Activated T-helper 2 cell treated with anti-CD3 and anti-CD28 coated beads, Interferon-gamma antibody, Interleukin-2, Interleukin-4, amounts not matched to agents 10 μg/mL and 5 μg/mL and 100 μg/mL, durations not matched to agents 14 hours and 24 hours and 36 hours (primary cell): ENCODE measurements at places on chromosomes 16 and 17.

DNA sequence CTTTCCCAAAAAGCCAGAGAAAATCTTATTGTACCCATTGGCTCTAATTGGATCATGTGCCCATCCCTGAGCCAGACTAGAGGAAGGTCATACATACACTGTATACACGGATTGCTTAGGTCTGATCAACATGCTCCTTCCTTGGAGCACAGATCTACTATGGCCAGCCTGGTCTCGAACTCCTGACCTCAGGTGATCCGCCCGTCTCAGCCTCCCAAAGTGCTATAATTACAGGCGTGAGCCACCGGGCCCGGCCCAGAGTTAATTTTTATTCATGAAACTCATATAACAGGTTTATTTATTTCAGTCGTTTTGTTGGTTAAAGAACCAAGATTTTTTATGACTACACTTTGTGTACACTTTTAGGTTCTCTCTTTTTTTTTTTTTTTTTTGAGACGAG, 1.2 kb upstream of the TAOK1 start:
- no peak for DNase-seq

DNA sequence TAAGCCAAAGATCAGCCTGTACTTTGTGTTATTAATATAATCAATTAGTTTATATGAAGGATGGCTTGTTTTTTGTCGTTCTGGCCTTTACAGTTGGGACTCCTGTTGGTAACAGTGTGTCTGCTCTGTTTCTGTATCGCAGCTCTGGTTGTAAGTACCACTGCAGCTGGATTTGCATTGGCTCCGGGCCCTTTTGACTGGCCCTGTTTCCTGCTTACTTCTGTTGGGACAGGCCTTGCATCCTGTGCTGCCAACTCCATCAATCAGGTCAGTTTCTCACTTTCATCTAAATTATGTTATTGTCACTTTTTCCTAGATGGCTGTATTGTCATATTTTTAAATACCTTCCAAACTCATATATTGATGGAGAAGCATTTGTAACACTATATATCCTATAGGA, 32.7 kb downstream of the COX10 start:
- DNase-seq, result no peak

DNA sequence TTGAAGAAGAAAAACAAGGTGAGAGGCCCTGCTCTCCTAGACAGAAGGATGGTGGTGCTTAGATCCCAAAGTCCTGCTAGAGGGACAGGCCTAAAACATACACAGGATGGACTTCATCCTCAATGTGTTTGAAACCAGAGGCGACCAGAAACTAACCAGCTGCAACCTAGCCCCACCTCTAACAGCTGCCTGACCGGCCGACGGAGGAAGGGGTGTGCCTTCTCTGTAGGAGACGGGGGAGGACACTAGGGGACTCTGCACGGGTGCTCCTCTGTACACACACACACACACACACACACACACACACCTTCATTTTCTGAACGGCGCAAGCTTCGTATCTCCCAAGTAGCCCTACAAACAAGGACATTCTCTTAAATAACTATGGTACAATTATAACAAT, 24.3 kb upstream of the PITPNM3 start:
- DNase-seq, result no peak

- DNase-seq, result peak; percentile 81
Measured at GRCh38 chr17:36722121-36722902, 120.9 kb downstream of the MRM1 start.

DNA sequence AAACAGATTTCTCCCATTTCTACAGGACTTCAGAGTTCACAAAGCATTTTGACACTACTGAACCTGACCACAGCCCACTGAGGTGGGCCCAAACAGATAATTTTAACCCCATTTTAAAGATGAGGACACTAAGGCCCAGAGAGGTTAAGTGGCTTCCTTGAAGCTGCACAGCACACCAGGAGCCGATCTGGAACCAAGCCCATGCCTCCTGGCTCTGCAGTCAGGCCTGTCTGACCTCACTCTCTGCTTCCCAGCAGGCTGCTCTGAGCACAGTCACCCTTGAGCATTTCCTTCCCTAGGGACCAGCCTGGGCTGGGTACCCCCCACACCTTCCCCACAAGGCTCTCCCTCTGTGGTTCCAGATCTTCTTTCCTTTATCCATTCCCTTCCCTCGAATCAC, 252.2 kb downstream of the ENGASE start:
- DNase-seq, result no peak

DNA sequence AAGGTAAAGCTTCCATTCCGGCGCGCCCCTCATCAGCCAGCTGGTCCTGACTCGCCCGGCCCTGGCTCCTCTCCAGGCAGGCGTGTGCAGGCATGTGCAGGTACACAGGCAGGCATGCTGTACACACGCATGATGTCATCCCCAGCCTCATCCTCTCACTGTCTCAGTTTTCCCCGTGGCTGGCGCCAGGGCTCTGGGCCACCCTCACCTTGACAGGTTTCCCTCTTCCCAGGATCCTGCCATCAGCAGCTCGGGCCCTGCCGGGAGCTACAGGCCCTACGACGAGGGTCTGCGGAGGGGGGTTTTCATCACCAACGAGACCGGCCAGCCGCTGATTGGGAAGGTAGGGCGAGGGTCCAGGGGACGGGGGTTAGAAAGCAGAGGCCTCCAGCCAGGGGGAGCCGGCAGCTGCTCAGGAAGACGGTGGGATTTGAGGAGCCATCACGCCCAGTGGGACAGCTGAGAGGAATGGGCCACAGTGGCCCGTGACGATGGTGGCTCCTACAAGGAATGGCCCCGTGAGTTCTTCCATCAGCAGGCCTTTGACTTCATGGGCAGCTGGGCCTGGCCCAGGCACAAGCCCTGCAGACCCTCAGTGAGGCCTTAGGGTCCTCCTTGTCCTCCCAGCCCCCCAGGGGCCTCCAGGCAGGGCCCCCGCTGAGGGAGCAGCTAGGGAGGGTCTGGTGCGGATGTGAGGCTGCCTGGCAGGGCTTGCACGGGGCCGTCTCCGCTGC, 8.5 kb downstream of the GAA start:
- no peak for DNase-seq

GRCh38 chr17:2056206-2057174, 1.6 kb downstream of the HIC1 start:
- DNase-seq, result peak; percentile 62

- no peak for DNase-seq
Measured at GRCh38 chr16:3701531-3701930, 15.8 kb downstream of the TRAP1 start.

DNA sequence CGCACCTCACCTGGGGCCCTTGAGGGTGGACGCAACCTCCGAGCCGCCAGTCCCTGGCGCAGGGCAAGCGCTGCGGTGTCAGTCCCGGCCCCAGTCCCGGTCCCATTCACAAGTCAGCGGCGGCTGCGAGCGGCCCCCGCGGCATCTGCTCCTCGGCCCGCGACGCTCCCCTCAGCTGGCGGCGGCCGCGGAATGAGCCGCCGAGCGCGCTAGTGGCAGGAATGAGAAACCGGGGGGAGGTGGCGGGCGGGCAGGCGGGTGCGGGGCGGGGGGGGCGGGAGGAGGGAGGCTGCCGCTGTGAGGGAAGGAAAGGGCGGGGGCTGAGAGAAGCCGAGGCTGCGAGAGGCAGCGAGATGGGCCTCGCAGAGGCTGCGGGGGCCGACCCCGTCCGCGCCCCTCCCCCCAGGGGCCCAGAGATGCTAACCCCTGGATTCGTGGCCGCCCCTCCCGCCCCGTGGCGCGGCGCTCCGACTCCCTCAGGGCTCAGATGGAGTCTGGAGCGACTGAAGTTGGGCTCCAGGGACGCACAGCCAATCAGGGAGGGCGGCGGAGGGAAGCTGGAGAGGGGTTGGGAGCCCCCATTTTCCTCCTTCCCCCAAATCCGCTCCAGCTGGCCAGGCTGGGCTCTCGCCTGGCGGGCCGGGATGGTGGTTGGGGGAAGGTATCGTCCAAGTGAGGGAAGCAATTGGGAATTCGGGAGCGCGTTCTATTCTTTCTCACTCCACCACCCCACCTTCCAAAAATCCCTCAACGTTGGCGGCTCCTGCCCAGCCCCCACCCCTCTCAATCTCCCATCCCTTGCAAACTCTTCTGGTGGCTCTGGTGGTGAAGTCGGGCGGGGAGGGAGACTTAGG, at the start of gene CDH11:
TSS of gene CDH11 (minus strand) at position 194 of the 854 bp plus-strand sequence. CDS start 117,194 bp downstream, outside the sequence.
- DNase-seq, result no peak

DNA sequence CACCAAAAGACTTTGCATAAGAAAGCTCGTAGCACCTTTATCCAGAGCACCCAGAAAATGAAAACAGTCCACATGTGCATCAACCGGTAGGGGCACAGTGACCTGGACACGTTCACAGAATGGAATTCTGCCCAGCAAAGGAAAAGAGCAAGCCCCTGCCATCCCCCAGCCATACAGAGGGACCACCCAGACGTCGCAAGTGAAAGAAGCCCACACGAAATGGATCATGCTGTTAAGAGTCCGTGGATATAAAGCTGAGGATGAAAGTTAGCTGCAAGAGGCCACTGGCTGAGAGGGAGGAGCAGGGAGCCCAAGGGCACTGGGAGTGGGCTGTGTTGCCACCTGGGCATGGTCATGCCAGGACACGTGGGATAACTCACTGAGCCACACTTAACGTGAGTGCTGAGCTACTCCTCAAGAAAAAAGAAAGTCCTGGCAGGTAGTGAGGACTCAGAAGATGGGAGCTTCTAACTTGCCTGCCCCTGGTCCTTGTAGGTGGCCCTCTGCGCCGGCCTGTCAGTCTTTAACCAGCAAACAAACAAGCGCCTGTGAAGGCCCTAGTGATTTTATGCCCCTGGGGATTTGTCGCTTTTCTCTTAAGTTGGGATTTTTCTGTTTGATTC, 190.7 kb downstream of the C16orf95 start:
- no peak for DNase-seq

GRCh38 chr16:50058091-50058771, 7.5 kb upstream of the HEATR3 start:
- no peak for DNase-seq

- DNase-seq, result no peak
Measured at GRCh38 chr17:68383443-68384321, 73.6 kb downstream of the WIPI1 start.

- DNase-seq, result no peak
Measured at GRCh38 chr17:41777574-41778188, 8.8 kb downstream of the JUP start.

GRCh38 chr17:4998027-4998731, 429 bp downstream of the KIF1C start:
- DNase-seq, result no peak

DNA sequence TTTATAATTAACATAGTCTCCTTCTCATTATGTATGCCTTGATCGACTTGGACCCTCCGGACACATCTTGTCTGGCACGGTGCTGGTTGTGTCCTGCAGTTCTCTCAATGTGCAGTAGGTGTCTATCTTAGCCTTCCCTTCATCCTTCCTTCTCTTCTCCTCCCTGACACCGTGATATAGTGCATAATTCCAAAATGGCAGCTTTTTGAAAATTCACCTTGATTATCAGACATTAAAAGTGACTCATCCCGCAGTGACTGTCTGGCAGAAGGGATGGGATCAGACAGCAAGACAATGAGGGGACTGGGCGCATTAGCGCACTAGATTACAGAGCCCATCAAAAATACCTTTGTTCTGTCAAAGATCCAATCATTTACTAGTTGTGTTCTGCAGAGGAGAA, 70.0 kb upstream of the PMFBP1 start:
- DNase-seq, result no peak

DNA sequence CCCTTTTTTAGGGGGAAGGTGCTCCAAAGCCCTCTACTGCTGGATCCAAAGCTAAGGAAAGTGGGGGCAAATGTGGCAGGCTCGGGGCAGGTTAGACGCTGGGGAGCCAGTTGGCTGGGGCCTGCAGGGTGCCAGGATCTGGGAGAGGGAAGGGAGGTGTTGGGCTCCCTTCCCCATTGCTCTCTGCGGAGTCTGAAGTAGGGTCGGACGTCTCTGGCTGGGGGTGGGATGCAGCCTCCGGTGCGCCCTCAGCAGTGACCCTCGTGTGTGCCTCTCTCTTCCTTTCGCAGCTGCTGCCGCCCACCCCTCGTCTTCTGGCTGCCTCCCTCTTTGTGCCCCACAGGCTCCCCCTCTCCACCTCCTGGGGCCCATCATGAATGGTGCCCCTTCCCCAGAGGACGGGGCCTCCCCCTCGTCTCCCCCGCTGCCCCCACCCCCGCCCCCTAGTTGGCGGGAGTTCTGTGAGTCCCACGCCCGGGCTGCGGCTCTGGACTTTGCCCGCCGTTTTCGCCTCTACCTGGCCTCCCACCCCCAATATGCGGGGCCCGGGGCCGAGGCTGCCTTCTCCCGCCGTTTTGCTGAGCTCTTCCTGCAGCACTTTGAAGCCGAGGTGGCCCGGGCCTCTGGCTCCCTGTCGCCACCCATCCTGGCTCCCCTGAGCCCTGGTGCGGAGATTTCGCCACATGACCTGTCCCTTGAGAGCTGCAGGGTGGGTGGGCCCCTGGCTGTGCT, 2.2 kb downstream of the SH2B1 start:
- DNase-seq, result no peak

DNA sequence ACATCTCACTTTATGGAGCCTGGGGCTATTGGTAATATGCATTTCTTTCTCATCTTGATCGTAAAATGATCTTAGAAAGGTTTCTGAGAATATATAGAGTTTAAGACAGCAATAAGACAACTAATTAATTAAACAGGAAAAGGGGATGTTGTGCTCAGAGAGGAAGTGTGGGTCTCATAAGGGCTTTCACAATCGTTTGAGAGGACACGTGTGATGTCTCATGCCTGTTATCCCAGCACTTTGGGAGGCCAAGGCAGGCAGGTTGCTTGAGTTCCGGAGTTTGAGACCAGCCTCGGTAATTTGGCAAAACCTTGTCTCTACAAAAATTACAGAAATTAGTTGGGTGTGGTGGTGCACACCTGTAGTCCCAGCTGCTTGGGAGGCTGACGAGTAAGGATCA, 295.6 kb downstream of the WWOX start:
- no peak for DNase-seq

- no peak for DNase-seq
Measured at GRCh38 chr17:57752031-57752905, 7.2 kb upstream of the CCDC182 start.

GRCh38 chr16:85856079-85856478, 42.9 kb upstream of the IRF8 start:
- no peak for DNase-seq

- DNase-seq, result no peak
Measured at GRCh38 chr16:66247516-66248481, 118.7 kb upstream of the CDH5 start.

DNA sequence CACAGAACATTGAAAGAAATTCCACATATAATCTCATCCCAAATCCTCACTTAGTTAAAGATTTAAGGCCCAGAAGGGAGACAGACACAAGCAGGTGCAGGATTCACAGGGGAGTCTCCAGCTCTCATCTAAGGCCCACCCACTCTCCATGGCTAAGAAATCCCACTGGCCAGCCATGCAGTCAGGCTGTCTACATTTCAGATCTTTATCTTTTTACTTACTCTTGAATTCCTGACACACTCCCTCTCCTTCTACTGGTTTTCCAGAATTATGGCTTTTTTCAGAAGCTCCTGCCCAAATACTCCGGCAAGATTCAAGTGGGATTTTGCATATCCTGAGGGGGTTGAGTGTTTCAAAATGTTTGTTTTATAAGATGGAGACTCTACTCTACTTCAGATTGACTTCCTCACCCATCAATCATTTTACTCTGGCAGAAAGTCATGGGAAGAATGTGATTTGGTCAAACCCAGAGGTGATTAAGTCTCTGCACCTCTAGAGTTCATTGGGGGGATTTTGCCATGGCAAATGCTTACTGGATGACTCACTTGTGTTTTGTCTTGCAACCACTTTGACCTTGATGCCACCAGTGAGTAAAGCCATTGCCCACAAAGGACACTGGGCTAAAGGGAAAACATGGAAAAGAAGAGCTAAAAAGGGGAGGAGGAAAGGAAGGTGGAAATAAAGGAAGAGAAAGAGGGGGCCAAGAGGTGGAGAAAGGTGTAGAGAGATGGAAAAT, 688.8 kb upstream of the SALL1 start:
- no peak for DNase-seq

GRCh38 chr17:62630365-62631085, 3.1 kb downstream of the MRC2 start:
- no peak for DNase-seq
